Breast epithelium (tissue), 4 donors: ENCODE measurements at places on chromosomes 3 and 15. TPM values are rescaled to one million over a fixed set of nuclear protein-coding genes. Genes with fewer than 3 reads are reported as not detected.

Gene WDR93
- 0.98 TPM for total RNA-seq

Gene TBC1D2B
- 69.2 TPM for total RNA-seq

Gene ESYT3
- 2.3 TPM for total RNA-seq

Gene TTC23
- total RNA-seq = 19.2 TPM

Gene GCSAM
- 1.5 TPM for total RNA-seq

Gene IL17RD
- 3.0 TPM for total RNA-seq

Gene LRRC2
- 1.5 TPM for total RNA-seq

Gene C3orf52
- 23.6 TPM for total RNA-seq

Gene FGD5
- 18.7 TPM for total RNA-seq

Gene GRAMD1C
- 49.8 TPM for total RNA-seq

Gene MEX3B
- 2.3 TPM for total RNA-seq

Gene CLDN1
- 0.80 TPM for total RNA-seq

Gene FBXW12
- total RNA-seq = 0.32 TPM

Gene SSR3
- total RNA-seq = 156 TPM

Gene GOLIM4
- 33.8 TPM for total RNA-seq

Gene PAK6
- total RNA-seq = 9.5 TPM

Gene GOLGA6A
- 1.0 TPM for total RNA-seq

Gene NR2E3
- 2.9 TPM for total RNA-seq

Gene SENP8
- total RNA-seq = 4.4 TPM

Gene SLC9C1
- 0.48 TPM for total RNA-seq

Gene ZBTB47
- 18.0 TPM for total RNA-seq

Gene SLC28A1
- total RNA-seq = not detected

Gene PLSCR4
- 70.5 TPM for total RNA-seq

Gene CPA3
- total RNA-seq = 5.6 TPM

Gene MED12L
- 1.6 TPM for total RNA-seq

Gene GNB4
- total RNA-seq = 23.8 TPM

Gene PRRT3
- total RNA-seq = 0.64 TPM

Gene ARPP21
- 0.16 TPM for total RNA-seq

Gene TMEM212
- not detected for total RNA-seq

Gene CHST2
- total RNA-seq = 6.9 TPM

Gene PIGZ
- 12.0 TPM for total RNA-seq

Gene DNASE1L3
- total RNA-seq = 9.2 TPM

Gene TMEM207
- not detected for total RNA-seq

Gene TASOR
- total RNA-seq = 80.2 TPM

Gene CLDN16
- not detected for total RNA-seq

Gene USP50
- 1.3 TPM for total RNA-seq
